Ecto neural progenitor cell (in vitro differentiated cells): ENCODE measurements at places on chromosomes 6 and 20.

DNA sequence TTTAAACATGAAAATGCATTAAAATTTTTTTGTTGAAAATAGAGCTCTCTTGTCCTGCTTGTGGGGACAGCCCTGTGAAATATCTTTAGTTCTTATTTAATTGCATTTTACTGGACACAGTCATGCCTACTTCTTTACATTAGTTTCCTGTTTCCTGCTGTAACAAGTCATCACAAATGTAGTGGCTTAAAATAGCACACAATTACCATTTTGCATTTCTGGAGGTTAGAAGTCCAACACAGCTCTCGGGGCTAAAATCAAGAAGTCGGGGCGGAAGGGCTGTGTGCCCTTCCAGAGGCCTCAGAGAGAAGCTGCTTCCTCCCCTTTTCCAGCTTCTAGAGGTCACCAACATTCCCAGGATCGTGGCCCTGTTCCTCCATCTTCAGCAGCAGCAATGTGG, 29.4 kb downstream of the PNLDC1 start:
- DNase-seq, result no peak

DNA sequence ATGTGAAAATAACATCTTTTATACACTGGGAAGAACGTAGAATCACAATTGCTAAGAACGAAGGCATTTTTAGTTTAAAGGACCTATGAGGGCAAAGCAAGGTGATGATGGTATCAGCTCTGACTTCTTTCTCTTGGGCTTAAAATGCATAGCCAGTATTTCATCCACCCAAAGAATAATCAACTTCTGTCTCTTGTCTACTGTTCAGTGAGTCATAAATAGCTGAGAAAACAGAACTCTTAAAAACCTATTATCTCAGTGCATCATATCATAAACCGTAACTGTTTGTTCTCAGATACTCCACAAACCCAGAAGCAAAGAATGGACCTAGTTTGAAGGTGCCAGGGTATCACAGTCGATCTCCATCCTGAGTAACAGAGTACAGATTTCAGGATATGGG, 5.2 kb downstream of the PHF10 start:
- no peak for DNase-seq

DNA sequence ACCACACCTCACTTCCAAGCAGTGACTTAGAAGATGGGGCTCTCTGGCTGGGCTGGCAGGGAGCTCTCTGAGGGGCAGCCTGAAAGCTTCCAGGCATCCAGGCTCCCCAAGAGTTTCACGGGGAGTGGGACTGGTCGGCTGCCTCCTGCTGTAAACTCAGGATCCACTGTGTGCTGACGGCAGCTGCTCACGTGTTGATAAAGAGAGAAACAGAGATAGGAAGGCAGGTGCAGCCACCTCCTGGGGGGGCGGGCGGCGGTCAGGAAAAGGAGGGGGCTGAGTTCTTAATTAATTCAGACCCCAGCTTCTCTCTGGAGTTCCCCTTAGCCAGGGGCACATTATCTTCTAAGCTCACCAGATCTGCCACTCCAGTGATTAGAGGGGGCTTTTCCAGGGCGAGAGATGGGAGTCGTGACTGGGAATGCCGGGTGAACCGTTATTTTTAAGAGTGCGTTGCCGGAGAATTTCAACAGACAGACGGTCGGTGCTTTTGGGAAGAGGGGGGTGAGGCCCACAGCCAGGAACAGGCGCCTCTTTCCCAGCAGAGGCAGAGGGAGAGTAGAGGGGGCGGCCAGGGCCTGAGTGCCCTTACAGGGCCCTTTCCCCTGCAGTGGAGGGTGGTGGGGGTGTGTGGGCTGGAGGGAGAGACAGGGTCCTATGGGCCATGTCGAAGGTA, 70.9 kb downstream of the CD40 start:
- DNase-seq, result no peak

GRCh38 chr6:52106994-52107393, 19.6 kb upstream of the PKHD1 start:
- DNase-seq, result no peak

DNA sequence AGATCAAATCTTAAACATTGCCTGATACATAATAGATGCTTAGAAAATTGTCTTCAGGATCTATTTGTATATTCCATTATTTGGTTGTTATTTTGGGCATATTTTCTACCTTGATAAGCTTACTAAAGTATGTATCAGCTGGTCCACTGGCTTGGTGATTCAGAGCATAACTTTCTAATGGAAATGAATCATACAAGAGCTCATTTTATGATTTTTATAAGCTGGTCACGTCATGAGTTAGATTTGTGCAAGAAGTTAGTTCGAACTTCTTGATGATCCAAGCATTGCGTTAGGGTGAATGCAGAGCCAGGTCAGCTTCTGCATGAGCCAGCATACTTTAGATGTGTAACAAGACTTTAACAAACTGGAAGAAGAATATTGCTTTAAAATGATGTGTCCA, 144.5 kb upstream of the FLRT3 start:
- no peak for DNase-seq

GRCh38 chr6:146868671-146869209, 270.0 kb downstream of the ADGB start:
- DNase-seq, result no peak

GRCh38 chr20:11219192-11219591, 545.4 kb upstream of the JAG1 start:
- DNase-seq, result no peak

DNA sequence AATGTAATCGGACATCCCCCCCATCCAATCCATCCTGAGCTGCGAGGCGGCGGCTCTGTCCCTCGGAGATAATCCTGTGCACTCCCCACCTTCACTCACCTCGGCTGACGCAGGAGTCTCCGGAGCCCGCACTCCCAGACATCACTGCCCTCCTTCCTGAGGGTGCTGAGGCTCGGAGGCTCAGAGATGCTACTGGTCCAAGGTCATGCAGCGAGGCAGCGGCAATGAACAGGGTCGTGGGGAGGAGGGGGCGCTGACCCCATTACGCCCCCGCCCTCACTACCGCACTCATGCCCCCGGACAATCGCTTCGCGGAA, 485 bp downstream of the ADISSP start:
- DNase-seq, result no peak

GRCh38 chr6:36754582-36755434, 57.2 kb downstream of the RAB44 start:
- no peak for DNase-seq

DNA sequence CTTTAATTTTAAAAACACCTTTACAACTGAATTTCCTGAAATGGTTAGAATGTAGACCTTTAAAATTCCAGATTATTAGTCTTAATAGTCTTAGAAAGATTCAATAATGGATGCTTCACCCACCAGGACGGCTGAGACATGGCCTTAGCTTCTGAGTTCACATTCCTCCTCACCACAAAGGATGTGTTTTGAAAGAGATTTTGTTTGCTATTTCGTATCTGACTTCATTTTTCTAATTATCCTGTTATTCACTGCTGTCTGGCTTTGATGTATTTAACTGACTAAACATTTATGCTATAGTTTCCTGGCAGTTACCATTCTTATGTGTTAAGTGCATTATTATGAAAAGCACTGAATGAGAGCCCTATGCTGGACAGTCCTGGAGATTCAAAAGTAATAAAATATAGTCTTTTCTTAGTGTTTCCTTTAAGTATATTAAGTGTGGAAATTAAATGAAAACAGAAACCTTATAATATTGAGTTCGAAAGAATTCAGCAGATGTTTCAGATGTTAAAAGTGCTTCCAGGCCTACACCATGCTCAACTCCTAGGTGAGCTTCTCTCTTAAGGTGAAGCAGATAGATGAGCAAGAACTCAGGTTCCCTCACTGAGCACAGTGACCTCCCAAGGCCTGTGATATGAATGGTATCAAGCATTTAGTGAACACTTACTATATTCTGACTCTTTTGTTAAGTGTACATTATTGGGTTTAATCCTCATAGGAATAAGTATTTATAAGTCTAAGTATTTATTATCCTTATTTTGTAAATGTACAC, 40.3 kb downstream of the MAP3K4 start:
- DNase-seq, result no peak

- DNase-seq, result no peak
Measured at GRCh38 chr6:20746024-20746423, 211.8 kb downstream of the CDKAL1 start.

DNA sequence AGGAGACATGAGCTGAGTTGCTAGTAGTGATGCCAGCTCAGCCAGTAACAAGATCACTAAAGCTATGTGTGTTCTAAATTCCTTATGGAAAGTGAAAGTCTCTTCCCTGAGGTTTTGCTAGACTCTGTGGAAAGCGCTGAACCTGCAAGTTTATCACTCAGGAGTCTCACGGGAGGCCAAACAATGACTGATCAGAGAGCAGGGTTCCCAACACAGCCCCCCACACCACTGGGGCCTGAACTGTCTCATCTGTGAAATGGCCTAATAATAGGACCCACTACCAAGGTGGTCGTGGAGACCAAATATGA, 19.9 kb downstream of the ACSS1 start:
- no peak for DNase-seq

DNA sequence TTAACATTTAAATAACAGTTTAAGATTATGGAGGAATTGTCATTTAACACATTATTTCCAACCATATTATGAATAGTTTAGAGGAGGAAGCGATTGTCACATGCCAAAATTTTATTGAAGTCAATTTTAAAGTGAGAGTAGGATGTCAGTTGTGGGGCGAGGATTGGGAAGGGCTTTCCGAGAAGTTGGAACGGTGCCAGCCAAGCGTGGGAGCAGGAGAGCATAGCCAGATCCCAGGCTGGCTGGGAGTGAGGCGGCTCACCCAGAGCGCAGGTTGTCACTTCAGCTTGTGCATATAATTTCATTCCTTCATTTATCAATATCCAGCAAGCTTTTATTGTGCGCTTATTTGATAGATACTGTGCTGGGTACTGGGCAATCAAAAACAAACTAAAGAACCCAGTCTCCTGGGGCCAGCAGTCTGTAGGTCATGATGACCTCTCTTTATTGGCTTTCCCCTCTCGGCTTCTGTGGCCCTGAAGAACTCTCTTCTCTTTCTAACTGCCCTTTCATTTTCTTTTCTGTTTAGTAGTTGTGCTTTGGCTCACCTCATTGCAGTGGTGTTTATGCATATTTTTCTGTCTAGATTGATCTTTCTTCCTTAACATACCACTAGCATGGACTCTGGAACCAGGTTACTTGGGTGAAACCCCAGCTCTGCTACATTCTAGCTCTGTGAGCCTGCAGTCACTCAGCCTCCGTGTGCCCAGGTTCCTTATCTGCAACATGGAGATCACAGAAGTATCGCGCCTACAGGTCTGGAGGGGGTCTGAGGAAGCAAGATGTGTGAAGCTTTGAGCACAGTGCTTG, 6.4 kb downstream of the CEP43 start:
- no peak for DNase-seq

DNA sequence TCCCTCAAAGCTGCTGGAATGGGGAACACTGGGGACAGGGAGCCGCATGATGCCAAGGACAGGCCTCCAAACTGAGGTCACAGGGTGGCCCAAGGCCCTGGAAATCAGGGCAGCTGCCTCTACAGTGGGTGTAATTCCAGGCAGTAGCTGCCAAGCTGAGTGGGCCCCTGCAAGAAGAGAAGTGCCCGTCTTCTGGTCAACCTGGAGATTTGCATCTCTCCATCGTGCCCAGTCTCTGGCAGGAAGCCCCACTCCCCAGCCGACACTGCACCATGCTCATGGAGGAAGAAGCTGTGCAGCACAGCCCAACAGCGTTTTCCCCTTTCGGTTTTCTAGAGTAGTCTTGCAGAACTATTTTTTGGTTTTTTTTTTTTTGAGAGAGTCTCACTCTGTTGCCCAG, 2.2 kb upstream of the FAM209A start:
- no peak for DNase-seq

DNA sequence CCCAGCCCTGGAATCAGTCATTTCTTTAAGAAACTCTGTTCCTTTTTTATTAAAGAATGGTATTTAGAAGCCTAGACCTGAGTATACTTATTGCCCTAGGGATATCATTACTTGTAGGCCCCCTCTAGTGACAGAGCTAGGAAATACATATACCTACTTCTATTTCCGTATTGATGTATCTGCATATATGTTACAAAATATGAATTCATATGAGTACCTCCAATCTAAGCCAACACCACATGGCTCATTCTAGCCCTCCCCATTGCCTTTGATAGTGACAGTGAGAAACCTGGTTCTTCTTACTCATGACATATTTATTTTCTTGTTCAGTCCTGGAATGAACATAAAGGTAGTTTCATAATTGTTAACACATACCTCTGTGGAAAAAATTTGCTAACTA, 137.2 kb downstream of the FARS2 start:
- no peak for DNase-seq

DNA sequence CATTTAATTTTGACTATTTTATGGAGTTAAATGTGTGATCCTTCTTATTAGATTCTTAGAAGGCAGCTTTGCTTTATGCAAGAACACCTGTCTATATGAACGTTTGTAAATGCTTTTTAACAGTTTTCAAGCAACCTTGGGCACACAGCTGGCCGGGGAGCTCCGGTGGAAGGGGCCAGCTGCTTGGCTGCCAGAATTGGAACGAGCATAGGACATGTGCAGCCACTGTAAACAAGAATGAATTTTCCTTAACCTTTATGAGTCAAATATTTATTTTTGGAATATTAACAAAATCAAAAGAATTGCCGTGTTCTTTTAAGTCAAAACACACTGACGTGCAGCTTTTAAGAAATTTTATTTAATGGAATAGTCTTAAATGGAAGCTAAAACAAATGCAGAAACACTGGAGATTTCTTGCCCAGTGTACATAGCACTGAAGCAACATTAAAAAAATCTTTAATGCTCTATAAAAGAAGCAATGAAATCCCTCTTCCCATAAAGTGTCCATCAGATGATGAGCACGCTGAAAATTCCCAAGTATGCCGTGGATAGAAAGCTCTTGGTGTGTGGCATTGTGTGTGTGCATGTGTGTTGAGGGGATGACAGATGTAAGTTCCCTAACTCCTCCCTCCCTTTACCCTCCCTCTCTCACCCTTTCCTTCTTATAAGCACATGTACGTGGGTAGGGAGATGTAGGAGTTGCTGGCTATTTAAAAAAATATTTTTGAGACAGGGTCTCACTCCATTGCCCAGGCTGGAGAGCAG, 208.9 kb upstream of the EXOC2 start:
- DNase-seq, result no peak

- DNase-seq, result no peak
Measured at GRCh38 chr6:169188051-169188470, 65.6 kb downstream of the THBS2 start.

GRCh38 chr6:2998998-2999617, 586 bp upstream of the NQO2 start:
- DNase-seq, result no peak

- no peak for DNase-seq
Measured at GRCh38 chr6:13131935-13132661, 196.2 kb downstream of the TBC1D7 start.

GRCh38 chr6:156775717-156776116, 1.5 kb upstream of the ARID1B start:
- DNase-seq, result no peak

DNA sequence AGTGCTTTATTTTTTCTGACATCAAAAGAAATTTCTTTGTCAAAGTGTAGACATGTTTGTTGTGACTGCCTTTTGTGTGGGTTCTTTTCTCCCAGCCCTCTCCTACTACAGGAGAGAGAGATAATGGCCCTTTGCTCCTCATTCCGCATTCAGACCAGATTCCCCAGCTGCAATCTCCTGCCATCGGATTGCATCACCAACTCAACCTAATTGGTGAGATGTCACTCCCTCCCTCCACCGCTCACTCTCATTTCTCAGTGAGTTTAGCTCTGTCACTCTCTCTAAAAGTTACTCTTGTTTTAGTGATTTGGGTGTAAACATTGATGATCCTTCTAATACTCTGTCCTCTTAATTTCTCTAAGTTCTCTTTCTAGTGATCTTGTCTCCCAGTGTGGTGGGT, 22.7 kb downstream of the UTRN start:
- no peak for DNase-seq

GRCh38 chr6:166360243-166361076, 18.1 kb upstream of the SFT2D1 start:
- no peak for DNase-seq
